ENCODE measurements at places on chromosomes 4 and X.

GRCh38 chrX:154441984-154442707 lies 1.8 kb upstream of the FAM50A start:
- no peak for DNase-seq

DNA sequence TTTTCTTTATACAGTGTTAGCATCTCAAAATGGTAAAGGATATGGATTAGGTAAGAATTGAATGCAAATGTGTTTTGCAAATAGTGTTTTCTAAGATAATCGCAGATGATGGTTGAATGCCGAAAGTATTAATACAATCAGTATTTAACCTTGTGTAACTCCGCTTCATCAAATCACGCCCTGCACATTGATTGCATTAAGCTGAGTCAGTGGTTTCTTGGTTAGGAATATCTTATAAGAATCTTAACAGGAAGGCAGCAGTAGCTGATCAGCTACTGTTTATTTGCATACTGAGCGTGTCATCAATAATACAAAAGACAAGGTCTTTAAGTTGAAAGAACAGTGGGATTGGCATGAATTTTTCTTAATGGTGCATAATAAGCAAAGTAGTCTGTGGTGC lies 545.4 kb downstream of the RPA4 start:
- no peak for DNase-seq

- no peak for DNase-seq
Observed at GRCh38 chr4:26253968-26254367, 66.8 kb upstream of the RBPJ start.

DNA sequence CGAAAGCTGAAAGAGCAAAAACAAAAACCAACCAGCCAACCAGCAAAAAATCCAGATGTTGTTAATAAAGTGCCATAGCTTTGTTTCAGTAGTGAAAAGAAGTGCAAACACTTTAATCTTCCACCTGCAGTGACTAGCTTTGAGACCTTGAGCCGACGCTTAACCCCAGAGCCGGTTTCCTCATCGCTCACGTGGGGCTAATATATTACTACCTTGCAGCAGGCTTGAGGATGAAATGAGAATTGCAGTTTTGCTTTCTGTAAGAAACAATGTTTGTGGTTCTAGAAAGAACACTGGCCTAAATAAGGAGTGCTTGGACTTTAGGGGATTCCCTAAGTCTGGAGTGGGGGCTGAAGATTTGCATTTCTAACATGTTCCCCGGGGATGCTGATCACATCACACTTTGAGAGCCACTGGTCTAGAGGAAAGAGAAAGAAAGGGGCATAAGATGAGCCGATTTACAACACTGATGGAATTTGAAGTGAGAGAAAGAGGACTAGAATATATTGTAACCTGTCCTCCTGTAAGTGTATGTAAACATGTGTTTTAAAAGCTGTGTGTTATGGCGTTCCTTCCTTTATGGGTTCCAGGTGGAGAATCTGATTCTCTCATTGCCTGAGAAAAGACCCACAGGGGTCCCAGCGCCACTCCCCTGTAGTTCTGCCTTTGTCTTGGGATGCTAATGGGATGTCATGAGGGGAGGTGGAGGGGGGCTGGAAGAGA lies 1.4 kb downstream of the FGF2 start:
- DNase-seq = no peak

GRCh38 chrX:140104760-140105159 lies 139.4 kb upstream of the CXorf66 start:
- DNase-seq = no peak

DNA sequence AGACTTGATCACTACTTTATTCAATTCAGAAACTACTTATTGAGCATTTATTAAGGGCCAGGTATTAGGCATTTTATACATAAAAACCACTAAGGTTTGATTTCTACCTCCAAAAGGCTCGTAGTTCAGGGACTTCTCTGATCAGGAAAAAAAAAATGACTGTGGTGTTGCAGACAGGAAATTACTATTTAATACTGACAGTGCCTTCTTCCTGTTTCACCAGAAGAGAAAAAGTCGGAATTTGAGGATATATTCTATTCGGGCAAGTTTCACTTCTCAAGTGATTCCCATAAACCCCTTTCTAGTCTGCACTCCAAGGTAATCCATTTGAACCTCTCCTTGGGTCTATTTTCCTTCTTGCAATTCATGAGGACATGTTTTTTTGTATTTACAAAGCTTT lies 15.3 kb upstream of the TASL start:
- DNase-seq = no peak

GRCh38 chr4:110268790-110269189 lies 70.4 kb upstream of the ELOVL6 start:
- DNase-seq = no peak

GRCh38 chr4:124199755-124200154 lies 512.8 kb downstream of the ANKRD50 start:
- DNase-seq = no peak

GRCh38 chr4:113785781-113786180 lies 24.2 kb upstream of the CAMK2D start:
- no peak for DNase-seq

DNA sequence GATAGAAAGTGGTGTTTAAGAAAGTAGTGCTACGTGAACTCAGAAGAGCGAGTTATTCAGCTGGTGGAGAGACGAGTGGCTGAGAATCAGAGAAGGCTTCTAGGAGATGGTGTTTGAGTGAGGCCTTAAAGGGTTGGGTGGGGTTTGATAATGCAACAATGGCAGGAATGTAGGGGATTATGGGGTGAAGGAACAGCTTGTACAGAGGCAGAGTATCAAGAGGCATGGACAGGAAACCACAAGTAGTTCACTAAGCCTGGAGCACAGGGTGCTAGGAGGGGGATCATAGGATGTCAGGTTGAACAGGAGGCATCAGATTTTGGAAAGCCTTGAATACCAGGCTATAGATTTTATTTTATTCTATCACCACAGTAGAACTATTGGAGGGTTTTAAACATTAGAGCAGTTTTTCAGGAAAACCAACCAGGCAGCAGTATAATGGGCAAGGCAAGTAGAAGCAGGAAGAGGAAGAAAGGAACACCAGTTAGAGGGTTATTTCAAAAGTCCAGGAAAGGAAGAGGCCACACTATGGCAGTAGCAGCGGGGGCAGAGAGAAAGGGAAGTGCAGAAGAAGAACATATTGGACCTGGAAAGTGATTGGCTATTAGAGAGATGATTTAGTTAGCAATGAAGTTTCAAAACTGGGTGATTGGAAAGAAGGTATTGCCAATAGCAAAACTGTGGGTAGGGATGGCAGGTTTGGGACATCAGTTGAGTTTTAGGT lies 99.2 kb downstream of the DOCK11 start:
- no peak for DNase-seq

GRCh38 chr4:49217492-49217891 lies 231.4 kb downstream of the CWH43 start:
- DNase-seq = no peak

- DNase-seq = no peak
Observed at GRCh38 chr4:26531491-26532116, 41.3 kb upstream of the CCKAR start.

GRCh38 chrX:39682778-39683177 lies 415.0 kb downstream of the BCOR start:
- DNase-seq = no peak

DNA sequence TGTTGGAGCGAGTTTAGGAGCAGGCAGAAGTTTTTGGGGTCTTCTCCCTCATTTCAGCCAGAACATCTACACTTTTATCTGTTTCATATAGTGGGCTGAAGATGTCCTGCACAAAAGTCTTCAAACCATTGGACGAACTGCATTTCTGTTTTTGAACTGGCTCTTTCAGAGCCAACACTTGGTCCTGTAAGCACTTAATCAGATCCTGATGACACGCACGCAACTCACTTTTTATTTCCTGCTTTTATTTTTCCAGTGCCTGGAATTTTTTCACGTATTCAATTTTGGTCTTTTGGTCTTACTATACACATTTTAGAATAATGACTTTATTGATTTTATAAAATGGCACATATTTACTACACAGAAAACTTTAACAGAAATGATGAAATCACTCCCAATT lies 40.2 kb upstream of the NKX3-2 start:
- no peak for DNase-seq

GRCh38 chr4:106337916-106338315 lies 21.6 kb downstream of the AIMP1 start:
- no peak for DNase-seq

GRCh38 chrX:17706676-17707075 lies 30.6 kb upstream of the SCML1 start:
- no peak for DNase-seq

- no peak for DNase-seq
Observed at GRCh38 chrX:17027931-17028330, 81.5 kb downstream of the REPS2 start.

GRCh38 chrX:2766906-2767305 lies 15.1 kb downstream of the XG start:
- DNase-seq = no peak

DNA sequence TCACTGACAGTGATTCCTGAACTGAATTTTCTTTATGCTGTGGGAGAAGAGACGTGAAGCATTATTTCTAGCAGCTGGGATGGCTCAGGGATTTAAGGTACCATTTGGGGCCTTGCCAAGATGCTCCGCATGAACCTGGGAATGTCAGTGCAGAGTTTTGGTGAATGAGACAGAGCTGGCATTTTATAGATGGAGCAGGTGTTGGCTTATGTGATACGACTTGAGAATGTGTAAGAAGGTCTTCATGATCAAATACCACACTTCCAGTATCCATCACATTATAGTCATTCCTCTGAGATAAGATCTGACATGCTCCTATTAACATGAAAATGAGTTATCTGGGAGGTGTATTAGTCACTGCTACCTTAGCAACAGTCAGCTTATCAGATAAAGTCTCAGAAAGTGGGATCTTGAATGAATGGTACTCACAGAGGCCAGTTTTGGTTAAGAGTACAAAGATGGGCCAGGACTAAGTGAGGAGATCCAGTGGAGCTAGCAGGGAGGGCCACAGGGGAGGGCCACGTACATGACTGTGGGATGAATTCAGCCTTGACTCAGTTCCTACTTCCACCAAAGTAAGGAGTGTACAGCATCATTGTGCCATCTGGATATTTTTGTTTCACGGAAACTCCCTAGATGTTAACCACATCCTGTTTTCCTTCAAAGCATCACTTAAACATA lies 116.7 kb downstream of the SPCS3 start:
- no peak for DNase-seq

GRCh38 chr4:100117750-100118149 lies 72.5 kb downstream of the DDIT4L start:
- no peak for DNase-seq

Data from NCI-H1048 (cell line).